ENCODE measurements at places on chromosomes 11 and 22. TPM values are rescaled to one million over a fixed set of nuclear protein-coding genes. Genes with fewer than 3 reads are reported as not detected.

APOBEC3B gene
- 8.8 TPM for total RNA-seq

LINC01488 gene
- not detected for total RNA-seq

MFNG gene
- 2.5 TPM for total RNA-seq

GSTP1 gene
- 1,098 TPM for total RNA-seq

OR52E8 gene
- not detected for total RNA-seq

APOL5 gene
- not detected for total RNA-seq

ADORA2A gene
- total RNA-seq, result 0.93 TPM

APOBEC3C gene
- total RNA-seq, result 5.8 TPM

SYT7 gene
- 1.2 TPM for total RNA-seq

CLCF1 gene
- 19.9 TPM for total RNA-seq

NUDT22 gene
- 69.5 TPM for total RNA-seq

FLRT1 gene
- 1.4 TPM for total RNA-seq

SGSM1 gene
- total RNA-seq, result not detected

SCGB1A1 gene
- total RNA-seq, result not detected

Data from A375 (cell line).